ENCODE measurements at places on chromosomes 2 and 18. TPM values are rescaled to one million over a fixed set of nuclear protein-coding genes. Genes with fewer than 3 reads are reported as not detected.

DNA sequence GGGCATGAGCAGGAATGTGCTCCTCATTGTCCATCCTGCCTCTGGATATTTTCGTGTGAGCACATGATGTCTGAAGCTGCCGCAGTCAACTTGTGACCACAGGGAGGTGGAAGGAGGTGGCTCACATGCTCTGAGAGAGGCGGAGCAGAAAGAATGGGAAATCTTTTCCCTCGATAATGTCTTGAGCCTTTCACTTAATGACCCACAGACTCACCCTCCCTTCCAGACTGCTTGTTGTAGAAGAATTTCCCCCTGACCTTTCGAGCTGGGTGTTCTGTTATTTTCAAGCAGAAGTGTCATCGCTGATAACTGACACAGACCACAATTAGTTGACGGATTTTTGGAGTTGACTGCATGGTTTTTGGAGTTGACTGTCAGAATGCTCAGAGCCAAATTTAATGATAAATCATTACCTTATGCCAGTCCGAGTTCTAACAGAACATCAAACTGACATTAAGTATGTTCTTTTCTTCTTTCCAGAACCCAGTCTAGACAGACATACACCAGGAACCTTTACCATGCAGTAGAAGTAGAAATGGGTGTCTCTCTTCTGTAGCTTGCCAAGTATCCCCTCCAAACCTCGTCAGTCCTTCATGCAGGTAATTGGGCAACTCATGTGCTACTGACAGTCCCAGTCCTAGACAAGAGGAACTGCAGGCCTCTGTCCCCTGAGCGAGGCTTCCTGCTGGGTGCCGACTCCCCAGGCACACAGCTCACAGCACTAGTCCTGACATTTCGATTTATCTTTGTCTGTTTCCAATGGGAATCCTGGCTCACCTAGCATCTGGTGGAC lies 29.4 kb upstream of the RTTN start:
- ATAC-seq, result no peak

DNA sequence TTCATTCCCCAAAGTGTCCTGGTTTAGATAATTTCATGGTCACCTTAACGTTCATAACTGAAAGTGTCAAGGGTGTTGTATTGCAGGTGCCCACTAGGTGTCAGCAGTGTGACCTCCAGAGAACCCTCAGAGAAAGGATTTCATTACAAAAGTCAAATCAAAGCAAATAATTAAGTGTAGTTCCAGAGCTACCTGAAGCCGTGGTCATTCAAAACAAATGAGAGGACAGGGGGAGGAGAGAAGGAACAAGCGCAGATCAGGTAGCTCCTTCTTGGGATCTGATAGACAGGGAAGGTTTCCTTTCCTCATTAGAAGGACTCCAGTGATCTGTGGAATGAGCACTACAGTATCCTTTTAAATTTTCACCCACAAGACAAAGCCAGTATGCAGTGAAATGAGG lies at the start of gene SLC9A4:
Gene SLC9A4 (plus strand): TSS at position 207 of the 400 bp plus-strand sequence. CDS start 534 bp downstream, outside the sequence.
- no peak for ATAC-seq

DNA sequence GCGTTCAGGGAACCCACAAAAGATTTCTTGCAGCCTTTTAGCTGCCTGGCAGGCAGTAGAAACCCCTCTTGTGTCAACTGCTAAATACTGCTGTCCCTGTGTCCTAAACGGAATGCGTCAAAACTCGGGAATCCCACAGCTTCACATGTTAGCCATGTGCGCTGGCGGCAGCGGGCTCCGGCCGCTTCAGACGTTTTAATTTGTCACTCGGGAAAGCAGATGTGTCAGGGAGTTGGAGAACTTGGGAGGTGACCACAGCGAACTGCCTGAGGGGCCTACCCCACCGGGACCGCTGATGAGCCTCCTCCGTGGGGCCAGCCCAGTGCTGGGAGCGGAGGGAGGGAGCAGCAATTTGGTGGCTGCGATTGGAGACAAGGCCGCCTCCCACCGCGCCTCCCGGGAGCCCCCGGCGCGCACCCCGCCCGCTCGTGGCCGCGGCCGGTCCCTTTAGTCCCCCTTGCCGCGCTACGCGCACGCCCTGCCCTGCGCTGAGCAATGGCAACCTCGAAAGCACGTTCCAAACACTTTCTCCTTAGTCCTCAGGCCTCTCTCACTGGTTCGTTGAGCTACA lies 146.1 kb upstream of the SATB2 start:
- ATAC-seq, result no peak

GALNT5 gene
- total RNA-seq, result 0.89 TPM

DNA sequence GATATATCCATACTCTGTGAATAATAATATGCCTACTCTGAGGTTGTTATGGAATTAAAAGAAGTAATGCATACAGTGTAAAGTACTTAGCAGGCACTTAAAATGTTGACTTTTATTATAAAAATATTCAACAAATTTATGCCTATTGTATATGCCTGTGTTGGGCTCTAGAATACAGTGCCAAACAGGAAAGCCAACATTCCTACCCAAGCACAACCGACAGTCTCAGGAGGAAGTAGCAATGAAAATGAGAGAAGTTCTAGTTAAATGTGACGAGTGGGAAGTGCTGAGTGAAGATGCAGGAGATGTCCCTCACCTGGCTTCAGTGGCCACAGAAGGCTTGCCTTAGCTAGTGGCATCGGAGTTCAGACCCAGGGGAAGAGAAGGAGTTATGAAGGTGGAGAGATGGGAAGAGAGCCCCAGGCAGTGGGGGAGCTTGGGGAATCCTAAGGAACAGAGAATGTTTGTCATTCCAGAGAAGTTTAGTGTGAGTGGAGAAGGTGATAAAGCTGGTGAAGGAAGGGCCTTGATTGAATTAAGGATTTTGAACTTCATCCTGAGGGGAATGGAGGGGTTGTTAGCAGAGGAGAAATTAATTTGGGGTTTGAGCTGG lies 105.4 kb upstream of the CNGA3 start:
- no peak for ATAC-seq

- ATAC-seq, result no peak
These were observed 828.2 kb downstream of the RNF144A start for GRCh38 chr2:7745369-7745768.

DNAJB2 gene
- total RNA-seq, result 46.4 TPM

- no peak for ATAC-seq
These were observed 69.3 kb upstream of the ITGB6 start for GRCh38 chr2:160269365-160269764.

DNA sequence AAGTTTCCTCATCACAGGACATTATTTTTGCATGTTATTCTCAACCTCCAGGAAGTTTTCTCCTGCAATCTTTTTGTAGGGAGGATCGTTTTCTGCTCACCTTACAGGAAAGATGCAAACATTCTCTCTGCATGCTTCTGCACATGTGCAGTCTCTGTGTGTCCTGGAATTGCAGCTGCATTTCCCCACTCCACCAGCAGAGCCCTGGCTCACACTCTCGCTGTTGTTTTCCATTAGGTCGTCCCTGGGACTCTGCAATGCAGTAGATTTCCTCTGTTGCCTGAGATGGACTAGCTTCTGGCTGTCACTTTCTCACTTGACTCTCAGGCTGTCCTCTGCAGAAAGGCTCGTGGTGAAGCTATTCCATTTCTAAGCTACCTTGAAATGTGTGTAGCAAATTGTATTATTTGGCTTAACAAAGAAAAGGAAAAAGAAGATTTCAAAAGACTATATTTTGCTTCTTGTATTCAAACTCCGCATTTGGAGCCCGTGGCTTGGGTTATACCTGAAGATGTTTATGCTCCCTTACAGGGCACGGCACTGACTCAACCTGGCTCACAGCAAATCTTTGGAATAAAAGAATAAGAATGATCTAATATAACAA lies 346.7 kb downstream of the RAD51AP2 start:
- ATAC-seq, result no peak

DNA sequence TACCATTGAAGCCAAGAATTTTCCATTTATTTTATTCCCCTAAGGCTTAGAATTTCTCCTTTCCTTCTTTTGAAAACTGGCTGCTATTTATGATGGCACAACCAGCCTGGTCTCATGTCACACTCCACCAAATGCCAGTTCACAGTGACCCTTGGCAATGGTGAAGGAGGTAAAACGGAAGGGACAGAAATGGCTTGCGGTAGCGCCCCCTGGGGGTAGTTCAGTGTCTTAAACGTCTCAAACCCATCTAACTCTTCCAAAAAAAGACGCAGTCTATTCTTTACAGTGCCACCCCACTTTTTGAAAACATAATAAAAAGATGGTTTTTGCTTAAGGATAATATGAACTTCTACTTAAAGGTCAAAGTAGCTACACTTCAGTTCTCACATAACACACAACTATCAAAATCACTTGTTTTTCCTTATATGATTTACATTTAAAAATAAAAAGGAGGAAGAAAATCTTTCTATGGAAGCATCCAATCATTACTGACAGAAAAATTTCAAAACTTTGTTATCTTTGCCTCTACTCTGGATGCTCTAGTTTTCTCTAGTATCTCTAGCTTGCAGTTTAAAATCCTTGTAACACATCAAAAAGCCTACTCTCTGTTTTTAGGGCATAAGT lies 28.0 kb downstream of the PNO1 start:
- ATAC-seq, result no peak

FAP gene
- total RNA-seq, result 10.0 TPM

GCG gene
- total RNA-seq, result not detected

ZBTB7C gene
- 7.8 TPM for total RNA-seq

All from gastroesophageal sphincter (tissue), 4 donors.